ENCODE measurements at places on chromosomes 12 and 14.

DNA sequence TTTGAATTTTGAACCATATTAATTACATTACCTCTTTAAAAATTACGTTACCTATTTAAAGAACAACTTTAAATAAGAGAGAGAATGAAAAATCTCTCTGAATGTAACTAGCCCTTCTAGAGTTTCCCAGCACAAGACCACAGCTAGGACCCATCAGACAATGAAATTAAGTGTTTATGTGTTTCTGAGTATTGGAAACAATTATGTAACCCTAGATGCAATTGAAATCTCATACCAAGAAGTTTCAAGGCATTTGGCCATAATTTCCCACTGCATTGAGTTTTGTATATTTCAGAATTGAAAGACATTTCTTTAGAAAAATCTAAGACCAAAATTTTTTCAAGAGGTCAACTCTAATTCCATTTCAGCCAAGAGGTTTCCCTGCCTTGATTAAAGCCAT, 47.1 kb downstream of the SERPINA3 start:
- DNase-seq, result no peak

DNA sequence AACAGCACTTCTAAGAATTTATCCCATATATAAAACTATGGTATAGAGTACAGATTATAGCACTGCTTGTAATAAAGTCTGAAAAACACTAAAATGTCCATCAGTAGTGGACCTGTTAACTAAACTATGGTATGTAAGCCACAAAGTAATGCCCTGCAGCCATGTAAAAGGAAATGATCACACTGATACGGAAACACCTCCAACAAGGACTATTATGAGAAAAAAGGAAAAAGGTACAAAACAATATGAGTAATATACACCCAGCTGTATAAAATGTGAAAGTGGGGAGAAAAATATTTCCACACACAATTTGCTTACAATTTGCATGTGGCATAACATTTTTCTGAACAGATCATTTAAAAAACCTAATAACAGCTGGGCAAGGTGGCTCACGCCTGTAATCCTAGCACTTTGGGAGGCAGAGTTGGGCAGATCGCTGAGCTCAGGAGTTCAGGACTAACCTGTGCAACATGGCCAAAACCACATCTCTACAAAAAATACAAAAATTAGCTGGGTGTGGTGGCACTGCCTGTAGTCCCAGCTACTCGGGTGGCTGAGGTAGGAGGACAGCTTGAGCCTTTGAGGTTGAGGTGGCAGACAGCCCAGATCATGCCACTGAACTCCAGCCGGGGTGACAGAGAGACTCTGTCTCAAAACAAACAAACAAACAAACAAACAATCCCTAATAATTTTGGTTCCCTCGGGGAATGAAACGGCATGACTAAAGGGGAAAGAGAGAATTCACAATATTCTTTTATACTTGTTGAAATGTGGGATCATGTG, 250.5 kb downstream of the MED13L start:
- no peak for DNase-seq

- DNase-seq, result no peak
Observed at GRCh38 chr14:55973285-55973800, 144.9 kb upstream of the PELI2 start.

GRCh38 chr12:51922762-51923505, 15.6 kb downstream of the ACVRL1 start:
- no peak for DNase-seq

DNA sequence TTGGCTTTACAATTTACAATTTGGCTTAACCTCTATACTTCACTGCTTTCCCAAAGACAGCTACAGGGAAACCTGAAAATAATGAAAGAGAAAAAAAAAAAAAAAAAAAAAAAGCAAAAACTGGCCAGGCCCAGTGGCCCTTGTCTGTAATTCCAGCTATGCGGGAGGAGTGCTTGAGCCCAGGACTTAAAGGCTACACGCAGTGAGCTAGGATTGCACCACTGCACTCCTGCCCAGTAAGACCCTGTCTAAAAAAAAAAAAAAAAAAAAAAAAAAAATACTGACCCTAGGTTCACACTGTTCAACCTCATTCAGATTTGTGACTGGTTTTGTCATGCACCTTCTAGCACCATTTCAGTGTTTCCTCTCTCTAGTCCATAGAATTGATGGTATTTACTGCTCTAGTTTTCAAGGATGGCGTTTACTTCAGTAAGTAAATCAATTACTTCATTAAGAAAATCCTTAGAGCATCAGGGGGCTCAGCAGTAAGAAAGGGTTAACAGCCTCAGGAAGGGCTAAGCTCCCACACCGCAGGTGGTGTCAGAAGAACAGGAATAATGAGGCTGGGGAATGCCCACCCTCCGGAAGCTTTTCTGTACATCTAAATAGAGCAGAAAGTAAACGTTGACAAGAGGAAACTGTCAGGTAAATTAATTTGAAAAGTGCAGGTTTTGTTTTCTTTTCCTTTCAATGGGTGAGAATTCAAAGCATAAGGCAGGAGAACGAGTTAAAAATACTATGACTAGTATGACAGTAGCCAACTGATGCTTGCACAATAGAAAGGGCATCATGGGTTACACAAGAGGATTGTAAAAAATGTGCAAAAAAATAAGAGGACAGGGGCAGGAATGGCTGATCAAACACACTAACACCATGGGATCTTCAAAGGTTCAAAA, 115.0 kb upstream of the MDM1 start:
- no peak for DNase-seq

- DNase-seq, result no peak
Observed at GRCh38 chr12:116395396-116395795, 117.9 kb upstream of the MED13L start.

DNA sequence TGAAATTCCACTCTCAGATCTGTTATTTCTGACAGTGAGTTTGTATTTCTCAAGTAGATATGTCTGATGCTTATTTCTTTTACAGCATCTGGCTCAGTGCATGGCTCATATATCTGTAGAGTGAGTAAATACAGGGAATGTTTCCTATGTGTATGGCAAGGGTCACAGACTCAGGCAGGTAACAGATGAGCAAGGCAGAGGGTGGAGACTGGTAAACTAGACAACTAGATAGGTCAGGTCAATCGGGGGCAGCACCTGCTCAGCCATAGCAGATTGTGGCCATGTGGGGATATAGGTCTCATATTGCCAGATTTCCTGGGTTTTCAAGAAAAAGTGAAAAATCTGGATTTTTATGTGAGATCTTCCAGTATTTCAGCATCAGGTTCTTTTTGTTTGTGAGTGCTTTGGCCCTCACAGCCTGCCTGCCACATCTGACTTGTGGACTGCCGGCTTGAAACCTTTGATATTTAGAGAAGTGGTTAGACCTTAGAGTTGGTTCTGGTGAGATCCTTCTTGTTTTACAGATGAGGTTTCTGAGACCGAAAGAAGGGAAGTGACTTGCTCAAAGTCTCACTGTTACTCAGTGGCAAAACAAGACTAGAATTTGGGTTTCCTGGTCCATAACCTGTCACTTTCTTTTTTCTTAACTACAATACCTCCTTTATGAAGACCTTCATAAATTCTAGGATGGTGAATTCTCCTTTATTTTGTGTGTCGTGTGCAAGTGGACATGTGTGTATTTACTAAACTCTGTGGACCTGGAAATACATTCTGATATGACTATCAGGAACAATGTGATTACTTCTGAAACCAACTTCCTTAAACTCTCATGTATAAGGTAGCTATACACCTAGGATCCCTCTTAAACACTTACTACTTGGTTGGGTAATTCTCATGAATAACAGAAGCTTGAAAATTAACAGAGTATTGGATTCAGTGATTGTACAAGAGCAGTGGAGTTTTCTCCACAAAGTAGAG, 34.4 kb downstream of the PROX2 start:
- DNase-seq, result no peak

- DNase-seq, result no peak
Observed at GRCh38 chr14:57085043-57085442, 183.7 kb downstream of the EXOC5 start.

GRCh38 chr14:68089146-68089731, 269.7 kb downstream of the RAD51B start:
- no peak for DNase-seq

DNA sequence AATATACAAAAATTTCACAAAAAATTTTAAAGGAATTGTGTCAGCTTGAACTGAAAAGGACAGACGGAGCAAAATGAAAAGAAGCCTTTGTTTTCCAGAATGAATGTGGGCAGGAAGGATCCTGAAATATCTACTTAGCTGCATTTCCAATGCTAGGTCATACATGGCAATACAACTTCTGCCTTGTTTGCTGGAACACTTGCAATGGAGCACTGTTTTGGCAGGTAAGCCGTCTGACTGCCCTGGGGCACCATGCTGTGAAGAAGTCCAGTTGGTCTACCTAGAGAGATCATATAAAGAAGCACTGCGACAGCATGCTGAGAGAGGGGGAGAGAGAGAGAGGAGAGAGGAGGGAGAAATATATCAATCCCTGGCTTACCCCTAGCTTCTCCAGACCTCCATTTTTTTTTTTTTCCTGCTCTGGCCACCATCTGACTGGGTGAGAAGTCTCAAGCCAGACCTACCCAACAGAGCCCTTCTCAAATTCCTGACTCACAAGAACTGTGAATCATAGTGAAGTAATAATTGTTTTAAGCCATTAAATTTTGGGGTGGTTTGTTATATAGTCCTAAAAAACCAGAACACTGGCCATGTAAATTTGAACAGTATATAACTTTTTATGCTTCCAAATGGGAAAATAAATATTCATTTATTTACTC, 97.1 kb upstream of the PRICKLE1 start:
- DNase-seq, result no peak

DNA sequence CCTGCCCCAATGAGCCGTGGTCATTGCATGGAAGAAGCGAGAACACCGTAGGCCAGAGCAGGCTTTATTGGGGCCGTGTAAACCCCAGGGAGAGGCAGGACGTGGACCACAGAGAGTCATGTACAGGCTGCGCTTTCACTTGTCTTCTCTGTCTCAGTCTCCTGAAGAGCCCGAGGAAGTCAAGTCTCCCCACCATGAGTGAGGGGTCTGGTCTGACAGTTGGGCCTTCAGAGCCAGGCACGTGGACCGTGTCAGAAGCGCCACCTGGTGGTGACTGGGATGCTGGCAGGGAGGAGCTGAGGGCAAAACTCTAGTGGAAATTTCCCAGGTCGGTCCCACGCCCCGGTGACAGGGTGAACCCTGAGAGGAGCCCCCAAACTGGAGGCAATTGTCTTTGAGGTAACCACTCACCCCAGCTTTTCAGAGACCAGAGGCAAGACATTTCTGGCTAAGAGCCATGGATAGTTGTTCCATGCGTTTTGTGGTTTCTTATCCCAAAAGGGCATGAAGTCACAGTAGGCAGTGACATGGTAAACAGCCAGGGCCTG, 17.4 kb downstream of the RPS6KL1 start:
- DNase-seq, result peak; percentile 77

DNA sequence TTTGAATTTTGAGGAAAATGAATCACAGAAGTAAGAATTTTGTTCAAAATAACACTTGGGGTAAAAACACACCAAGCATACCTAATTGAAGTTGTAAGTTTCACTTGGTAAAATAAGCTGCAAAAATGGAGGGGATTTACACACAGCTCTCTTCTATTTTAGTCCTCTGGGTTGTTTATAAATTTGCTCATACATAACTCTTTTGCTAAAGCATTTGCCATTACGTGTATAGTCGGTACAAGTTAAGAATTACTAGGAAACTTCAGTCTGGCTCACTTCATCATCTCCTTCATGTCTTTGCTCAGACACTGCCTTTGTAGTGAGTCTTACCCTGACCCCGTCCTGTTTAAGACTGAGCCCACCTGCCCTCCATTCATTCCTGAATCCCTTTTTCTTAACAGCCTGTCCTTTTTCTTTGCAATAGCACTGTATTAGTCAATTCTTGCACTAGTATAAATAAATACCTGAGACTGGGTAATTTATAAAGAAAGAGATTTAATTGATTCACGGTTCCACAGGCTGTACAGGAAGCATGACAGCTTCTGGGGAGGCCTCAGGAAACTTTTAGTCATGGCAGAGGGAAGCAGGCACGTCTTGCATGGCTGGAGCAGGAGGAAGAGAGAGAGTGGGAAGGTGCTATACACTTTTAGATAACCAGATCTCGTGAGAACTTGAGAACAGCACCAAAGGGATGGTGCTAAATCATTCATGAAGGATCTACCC, 451.1 kb downstream of the PCNX1 start:
- no peak for DNase-seq

DNA sequence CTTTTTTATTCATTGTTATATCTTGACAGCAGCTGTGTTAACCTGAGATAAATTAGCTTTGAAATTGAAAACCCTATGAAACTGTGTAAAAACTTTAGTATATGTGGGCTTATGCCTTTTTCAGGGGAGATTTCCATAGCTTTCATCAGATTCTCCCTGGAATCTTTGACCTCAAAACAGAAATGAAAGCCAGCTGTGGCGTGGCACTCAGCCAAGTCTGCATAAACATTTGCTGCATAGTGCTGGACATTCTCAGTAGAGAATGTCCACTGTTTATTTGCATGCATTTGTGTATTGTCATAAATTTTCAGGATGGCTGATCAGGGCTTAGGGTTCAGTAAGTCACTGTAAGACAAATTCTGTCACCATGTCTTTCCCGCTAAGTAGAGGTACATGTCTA, 115.3 kb upstream of the NAP1L1 start:
- DNase-seq, result no peak

DNA sequence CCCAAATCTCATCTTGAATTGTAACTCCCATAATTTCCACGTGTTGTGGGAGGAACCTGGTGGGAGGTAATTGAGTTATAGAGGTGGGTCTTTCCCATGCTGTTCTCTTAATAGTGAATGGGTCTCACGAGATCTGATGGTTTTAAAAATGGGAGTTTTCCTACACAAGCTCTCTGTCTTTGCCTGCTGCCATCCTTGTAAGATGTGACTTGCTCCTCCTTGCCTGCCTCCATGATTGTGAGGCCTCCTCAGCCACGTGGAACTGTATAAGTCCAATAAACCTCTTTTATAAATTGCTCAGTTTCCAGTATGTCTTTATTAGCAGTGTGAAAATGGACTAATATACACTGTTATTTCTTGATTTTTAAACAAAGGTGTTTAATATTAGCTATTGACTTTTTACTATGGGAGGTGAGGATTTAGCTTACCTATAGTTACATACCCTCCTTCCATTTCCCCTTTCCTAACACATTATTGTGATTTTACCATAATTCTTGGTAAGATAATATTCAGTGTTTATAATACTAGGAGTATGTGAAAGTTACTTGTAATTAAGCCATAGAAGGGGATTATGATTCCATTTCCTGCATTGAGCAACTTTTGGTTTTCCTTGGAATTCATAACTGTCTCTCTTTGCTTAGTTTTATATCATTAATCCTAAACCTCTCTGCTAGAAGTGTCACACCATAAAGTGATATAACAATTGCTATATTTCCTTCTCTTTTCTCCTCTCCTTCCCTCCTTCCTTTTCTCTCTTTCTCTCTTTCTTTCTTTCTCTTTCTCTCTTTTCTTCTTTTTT, 151.0 kb upstream of the KRAS start:
- no peak for DNase-seq

GRCh38 chr12:76501390-76501789, 58.2 kb downstream of the OSBPL8 start:
- no peak for DNase-seq

- DNase-seq, result no peak
Observed at GRCh38 chr14:89615421-89615820, 198.4 kb upstream of the FOXN3 start.

DNA sequence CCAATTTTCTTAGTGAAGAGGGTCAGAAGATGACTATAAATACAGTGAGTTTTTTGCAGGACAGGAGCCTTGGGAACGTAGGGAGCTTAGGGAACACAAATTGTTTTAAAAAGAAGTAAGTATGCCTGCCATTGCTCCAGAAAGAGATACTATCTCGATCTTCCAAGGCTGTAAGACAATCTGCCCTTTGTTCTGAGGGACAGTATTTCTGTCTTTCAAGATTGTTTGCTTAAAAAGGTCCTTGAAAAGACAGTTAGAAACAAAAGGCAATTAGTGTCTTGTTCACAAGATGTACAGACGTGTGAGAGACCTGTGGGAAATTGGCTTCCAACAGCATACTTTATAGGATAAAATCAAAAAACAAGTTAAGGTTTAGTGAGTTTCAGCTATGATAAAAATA, 321.2 kb upstream of the FAR2 start:
- no peak for DNase-seq
